NCI-H2171 (cell line): ENCODE measurements at places on chromosomes 2 and 18.

- DNase-seq, result no peak
Observed at GRCh38 chr2:185245216-185245615, 493.4 kb upstream of the FSIP2 start.

DNA sequence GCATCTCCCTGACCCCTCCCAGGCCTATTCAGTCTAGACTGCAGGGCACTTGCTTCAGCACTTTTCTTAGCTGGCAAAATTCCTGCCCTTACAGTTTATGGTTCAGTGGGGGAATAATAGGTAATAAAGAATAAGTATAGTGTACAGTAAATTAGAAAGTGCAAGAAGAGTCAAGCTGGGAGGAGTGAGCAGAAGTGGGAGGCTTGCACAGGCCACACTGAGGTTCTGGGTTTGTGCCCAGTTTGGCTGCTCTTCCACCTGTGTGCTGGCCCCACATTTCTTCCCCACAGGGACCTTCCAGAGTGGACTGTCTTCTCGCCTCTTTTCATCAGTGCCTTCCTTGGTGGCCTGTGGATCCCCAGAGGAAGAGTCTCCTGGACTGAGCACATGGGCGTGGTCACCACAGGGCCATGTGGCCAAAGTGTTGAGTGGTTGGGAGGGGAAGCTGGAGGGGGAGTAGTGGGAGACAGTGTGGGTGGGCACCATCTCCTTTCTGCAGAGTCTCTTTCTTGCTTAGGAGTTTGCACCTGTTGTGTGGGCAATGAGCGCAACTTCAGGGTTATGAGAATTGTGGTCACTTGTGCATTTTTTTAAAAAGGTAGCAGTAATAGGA, 128.6 kb upstream of the ZSWIM2 start:
- DNase-seq, result no peak

- DNase-seq, result no peak
Observed at GRCh38 chr18:37435996-37436395, 129.6 kb downstream of the CELF4 start.

GRCh38 chr2:144707736-144708326, 187.9 kb upstream of the ZEB2 start:
- DNase-seq, result no peak

- DNase-seq, result no peak
Observed at GRCh38 chr2:19203866-19204265, 154.6 kb downstream of the OSR1 start.

DNA sequence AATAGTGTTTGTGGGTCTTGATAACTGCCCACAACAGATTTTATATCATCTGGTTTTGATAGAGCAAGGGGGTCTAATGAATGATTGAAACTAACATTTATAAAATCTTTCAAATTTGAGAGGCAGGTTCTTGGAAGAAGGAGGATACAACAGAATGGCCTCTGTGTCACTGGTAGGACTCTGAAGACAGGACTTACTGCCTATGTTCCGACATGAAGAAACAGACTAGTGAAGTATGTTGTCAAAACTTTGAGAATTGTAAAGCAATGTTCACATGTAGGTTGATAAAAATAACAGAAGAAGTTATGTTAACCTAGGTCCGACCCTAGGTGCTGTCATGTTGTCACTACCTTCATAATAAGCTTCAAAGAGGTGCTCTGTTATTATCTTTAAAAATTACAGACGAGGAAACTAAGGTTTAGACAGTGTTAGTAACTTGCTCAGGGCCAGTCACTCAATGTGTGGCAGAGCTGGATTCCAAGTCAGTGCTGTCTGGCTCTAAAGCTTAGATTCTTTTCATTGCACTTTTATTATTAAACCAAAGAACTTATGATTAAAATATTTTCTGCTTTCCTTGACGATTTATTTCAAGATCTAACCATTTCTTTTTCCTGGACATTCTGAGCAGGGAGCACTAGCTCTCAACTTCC, 146.2 kb downstream of the RPIA start:
- no peak for DNase-seq

DNA sequence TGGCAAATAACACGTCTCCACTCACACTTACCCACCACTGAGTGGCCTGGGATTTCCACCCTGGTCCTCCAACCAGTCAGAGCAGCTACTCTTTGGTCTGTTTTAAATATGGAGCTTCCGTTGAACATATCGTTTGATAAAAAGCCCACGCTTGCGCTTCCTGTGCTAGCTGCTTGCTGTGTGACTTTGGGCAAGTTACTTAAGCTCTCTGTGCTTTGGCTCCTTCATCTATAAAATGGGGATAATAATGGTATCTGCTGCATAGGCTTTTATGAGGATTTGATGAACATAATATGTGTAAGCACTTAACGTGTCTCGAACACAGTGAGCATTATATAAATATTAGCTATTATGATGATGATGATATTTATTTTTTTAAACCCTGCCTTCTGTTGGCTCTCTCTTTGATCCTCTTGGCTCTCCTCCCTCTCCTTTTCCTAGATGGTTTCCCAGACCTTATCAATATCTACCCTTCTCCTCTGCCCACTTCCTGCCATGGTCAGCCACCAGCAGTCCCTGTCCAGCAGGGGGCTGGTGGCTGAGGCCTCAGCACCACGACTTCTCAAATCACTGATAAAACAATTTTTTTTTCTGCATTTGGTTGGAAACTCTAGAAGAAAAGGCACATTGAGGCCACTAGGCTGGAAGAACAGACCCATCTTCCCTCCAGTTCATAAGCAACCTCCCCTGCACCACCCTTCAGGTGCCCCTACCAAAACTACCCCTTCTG, 191.9 kb downstream of the LOXHD1 start:
- DNase-seq, result no peak

GRCh38 chr2:88003074-88003755, 13.1 kb downstream of the RNU2-63P start:
- no peak for DNase-seq

GRCh38 chr2:210860276-210860675, 303.9 kb downstream of the CPS1 start:
- DNase-seq, result no peak

- DNase-seq, result peak; percentile 76
Observed at GRCh38 chr2:29336341-29337241, 221.4 kb downstream of the CLIP4 start.

GRCh38 chr2:74562126-74562775, 7.7 kb downstream of the DOK1 start:
- no peak for DNase-seq

- DNase-seq, result no peak
Observed at GRCh38 chr2:109348671-109349502, 219.9 kb downstream of the SH3RF3 start.

GRCh38 chr2:219633276-219634065, 6.0 kb downstream of the SLC4A3 start:
- DNase-seq, result no peak

- peak; percentile 74 for DNase-seq
Observed at GRCh38 chr18:10726198-10727068, 200.6 kb downstream of the NAPG start.

DNA sequence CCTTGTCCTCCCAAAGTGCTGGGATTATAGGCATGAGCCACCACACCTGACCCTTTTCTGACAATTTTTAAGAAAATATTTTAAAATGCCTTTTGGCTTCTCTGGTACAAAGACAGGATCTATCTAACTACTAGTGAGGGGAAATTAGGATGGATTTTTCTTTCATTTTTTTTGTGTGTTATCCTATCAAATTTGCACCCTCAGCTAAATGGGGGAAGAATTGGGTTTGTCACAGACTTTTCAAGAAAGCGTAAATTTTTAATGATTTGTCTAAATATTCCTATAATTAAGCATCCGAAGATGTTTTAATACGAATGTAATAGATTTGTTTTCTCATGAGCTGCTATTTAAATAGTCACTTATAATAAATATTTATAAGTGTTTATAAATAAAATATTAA, 340.0 kb upstream of the ETAA1 start:
- DNase-seq, result no peak

GRCh38 chr2:239789711-239790110, 235.4 kb downstream of the NDUFA10 start:
- DNase-seq, result no peak

DNA sequence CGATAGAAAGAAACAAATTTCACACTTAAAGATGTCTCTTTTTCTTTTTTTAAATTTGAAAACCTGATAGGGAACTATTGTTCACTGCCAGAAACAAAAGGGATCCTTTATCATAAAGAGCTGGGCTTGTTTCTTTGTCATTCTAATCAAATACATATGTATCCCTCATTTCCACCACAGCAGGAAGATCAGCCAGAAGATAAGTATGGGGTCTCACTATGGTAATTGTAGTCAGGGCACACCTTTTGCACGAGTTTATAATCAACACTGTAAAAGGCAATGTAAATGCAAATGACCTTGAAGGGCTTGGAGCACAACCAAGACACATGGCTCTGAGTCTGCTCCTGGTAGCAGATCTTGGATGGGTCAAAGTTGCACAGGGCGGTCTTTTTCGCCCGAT, 109.5 kb downstream of the NXPH2 start:
- no peak for DNase-seq

DNA sequence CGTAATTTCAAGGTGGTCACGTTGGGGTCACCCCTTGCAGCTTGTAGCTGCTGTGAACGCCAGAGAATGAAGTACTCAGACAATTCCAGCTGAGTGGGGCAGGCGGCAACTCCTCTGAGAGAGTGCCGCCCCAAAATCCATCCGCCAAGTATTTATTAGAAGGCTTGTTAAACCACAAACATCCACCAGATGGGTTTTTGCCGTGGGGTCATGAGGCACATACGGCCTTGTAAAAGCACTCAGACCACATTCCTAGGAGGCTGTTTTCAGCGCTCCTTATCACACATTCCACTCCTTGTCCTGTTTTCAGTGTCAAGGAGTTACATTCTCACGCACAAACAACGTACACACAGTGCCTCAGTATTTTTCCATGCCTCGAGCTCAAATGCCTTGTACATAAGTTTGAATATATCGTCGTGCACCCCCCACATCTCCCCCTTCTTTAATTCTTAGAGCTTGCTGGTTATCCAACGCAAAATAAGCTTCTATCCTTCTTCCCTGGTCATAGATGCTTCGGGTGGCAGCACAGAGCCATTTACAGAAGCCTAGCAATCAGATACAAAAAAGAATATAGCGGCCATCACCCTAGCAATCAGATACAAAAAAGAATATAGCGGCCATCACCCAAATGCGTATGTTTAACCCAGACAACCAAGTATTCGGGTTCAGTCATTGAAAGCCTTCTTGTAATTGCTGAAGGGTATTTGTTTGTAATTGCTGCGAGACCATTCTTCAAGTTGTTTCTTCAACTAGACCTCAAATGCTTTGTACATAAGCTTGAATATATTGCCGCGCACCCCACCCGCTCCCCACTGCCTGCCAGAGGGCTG, 7.3 kb downstream of the ALPP start:
- no peak for DNase-seq

DNA sequence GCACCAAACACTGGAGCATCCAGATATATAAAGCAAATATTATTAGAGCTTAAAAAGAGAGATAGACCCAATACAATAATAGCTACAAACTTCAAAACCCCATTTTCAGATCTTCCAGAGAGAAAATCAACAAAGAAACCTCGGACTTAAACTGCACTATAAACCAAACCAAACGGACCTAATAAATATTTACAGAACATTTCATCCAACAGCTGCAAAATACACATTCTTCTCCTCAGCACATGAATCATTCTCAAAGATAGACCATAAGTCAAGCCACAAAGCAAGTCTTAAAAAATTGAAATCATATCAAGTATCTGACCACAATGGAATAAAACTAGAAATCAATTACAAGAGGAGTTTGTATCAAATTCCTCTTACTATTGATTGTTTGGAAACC, 140.2 kb upstream of the OTOS start:
- no peak for DNase-seq
